Activated CD4-positive, alpha-beta T cell treated with anti-CD3 and anti-CD28 coated beads for 24 hours (primary cell): ENCODE measurements at places on chromosomes 4 and X.

GRCh38 chr4:16048619-16049419 lies 35.0 kb downstream of the PROM1 start:
- DNase-seq, result no peak

- no peak for DNase-seq
Observed at GRCh38 chr4:80178964-80179363, 18.3 kb upstream of the PRDM8 start.

- DNase-seq, result no peak
Observed at GRCh38 chr4:65911720-65912119, 241.4 kb upstream of the EPHA5 start.

DNA sequence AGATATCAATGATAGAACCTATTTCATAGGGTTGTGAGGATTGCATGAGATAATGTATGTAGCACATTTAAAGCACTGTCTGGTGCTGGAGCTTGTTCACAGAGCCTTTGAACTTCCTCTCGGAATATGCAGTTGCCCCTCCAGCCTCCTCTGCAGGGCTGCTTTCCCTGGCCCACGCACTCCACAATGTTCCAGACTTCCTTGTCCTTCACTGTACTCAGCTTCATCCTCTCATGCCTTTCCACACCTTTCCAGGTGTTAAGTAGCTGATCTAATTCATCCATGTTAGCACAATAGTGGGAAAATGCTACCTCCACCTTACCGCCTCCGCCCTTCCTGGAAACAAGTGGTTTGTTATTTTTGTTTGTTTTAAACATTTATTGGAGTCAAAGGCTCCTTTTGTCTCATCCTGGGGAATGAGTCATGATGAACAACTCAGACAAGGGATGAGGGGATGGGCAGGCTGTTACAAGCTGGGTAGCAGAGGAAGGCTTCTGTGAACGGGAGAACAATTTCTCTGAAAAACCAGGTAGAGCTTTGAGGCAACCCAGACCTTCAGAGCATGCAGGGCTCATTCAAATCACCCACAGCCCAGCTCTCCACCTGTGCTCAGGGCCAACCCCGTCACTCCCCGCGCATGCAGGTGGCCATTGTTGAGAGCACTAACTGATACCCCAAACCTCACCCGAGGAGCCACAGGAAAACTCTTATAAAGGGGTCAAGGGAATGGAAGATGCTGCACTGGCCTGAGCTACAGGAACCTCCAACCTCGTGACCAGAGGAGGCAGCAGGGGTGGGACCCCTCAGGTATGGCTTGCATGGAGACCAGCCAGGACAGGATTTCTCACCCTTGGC lies 84.9 kb upstream of the TBL1X start:
- no peak for DNase-seq

- no peak for DNase-seq
Observed at GRCh38 chr4:108536577-108536976, 83.8 kb upstream of the RPL34 start.

- no peak for DNase-seq
Observed at GRCh38 chr4:182090186-182090585, 153.0 kb upstream of the TENM3 start.

DNA sequence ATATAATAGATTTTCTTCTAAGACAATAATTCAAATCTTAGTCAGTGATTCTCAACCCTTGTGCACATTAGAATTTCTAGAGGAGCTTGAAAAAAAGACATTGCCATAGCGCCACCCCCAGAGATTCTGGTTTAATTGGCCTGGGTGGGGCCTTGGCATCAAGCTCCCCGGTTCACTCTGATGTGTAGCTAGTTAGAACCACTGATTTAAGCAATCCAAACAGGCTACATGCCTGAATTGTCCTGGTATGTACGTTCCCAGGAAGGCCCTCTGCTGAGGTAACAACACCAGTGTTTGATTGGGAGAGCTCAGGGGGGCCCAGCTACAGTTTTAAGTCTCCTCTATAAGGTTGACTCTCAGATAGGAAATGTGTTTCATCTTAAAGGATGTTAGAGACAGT lies 1.3 kb upstream of the ATP10D start:
- DNase-seq, result no peak

- DNase-seq, result peak; percentile 50
Observed at GRCh38 chr4:3047464-3048286, 26.7 kb downstream of the HTT-AS start.

GRCh38 chr4:184294606-184295133 lies 77.0 kb upstream of the ENPP6 start:
- DNase-seq, result no peak

DNA sequence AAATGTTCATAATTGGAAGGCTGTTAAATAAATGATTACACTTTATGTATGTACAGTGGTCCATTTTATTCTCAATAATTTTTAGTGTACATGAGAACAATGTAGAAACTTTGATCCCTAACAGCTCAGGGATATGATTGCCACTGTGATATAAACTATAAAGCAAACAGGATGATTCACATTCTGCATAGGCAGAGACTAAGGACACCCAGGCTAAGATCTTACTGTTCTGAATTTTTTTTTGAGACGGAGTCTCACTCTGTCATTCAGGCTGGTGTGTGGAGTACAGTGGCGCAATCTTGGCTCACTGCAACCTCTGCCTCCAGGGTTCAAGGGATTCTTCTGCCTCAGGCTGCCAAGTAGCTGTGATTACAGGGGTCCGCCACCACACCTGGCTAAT lies 186.6 kb downstream of the PDGFC start:
- DNase-seq, result no peak

- DNase-seq, result no peak
Observed at GRCh38 chr4:185797596-185798338, 14.2 kb downstream of the SORBS2 start.
